ENCODE measurements at places on chromosomes 4 and X.

DNA sequence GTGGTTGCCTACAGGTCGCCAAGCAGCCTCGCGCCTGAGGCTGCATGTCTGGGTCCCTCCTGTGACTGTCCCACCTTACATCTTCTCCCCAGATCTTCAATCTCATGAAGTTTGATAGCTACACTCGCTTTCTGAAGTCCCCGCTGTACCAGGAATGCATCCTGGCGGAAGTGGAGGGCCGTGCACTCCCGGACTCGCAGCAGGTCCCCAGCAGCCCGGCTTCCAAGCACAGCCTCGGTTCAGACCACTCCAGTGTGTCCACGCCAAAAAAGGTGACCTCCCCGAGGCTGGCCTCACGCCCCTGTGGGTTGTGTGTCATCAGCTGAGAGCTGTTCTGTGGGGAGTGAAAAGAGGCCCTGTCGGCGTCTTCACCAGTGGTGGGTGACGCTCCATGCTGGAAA is 24.9 kb upstream of the HGFAC start:
- DNase-seq = no peak

GRCh38 chrX:69530306-69530705 is 26.2 kb downstream of the NALF2 start:
- no peak for DNase-seq

DNA sequence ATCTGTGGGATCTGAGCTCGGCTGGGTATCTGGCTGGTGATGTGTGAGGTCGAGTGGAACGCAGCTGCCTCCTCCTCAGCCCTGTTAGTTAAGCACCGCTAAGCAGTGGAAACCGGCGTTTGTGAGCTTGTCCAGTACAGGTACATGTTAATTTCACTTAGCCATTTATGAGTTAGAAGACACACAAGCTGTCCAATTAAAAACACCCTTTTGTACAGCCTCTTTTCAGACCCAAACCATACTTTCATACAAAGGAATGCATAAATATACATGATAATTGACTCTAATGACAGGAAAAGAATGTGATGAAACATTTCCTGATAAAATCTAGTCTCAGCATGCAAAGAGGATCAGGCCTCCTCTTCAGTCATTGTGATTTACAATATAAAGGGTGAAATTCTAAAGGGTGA is 163.6 kb upstream of the FAT1 start:
- no peak for DNase-seq

DNA sequence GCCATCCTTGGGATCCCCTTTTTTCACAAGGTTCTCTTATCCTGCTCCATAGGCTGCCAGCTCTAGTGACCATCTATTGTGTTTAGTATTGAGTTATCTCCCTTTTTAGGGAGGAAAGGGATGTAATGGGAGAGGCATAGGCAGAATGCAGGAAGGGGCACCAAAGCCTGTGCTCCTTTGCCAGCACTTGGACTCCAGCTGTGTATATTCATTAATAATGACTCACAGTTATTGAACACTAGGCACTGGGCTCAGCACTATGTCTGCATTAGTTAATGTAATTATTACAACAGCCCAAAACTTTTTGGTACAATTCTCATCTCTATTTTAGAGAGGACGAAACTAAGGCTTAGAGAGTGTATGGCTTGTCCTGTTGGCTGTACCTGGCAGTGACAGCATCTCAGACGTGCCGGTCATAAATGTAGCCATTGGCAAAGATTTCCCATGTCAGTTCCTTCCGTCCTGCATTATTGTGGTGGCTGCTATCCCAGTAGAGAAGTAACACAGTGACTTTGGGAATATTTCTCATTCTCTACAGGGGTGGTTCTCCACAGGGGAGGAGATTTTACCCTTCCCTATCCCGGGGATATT is 90.3 kb downstream of the AFF1 start:
- no peak for DNase-seq

DNA sequence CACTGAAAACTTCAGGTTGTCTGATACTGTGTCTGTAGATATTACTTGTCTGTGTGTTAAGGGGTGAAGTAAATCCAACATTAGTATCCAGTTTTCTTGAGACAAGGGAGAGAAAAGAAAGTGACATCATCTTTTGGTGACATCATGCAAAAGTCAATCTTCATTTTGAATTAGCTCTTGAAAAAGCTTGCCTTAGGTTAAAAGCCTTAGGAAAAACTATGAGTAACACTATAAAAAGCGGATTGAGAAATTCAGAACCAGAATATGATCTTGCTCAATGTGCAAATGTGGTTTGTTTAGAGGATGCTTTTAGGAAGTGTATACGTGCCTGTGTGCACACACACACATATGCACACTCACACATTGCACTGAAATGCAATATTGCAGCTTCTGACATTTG is 345.8 kb upstream of the CASK start:
- no peak for DNase-seq

GRCh38 chr4:102687982-102688433 is 72.8 kb downstream of the MANBA start:
- DNase-seq = no peak

- DNase-seq = no peak
These were observed 39.3 kb downstream of the AFM start for GRCh38 chr4:73520821-73521220.

DNA sequence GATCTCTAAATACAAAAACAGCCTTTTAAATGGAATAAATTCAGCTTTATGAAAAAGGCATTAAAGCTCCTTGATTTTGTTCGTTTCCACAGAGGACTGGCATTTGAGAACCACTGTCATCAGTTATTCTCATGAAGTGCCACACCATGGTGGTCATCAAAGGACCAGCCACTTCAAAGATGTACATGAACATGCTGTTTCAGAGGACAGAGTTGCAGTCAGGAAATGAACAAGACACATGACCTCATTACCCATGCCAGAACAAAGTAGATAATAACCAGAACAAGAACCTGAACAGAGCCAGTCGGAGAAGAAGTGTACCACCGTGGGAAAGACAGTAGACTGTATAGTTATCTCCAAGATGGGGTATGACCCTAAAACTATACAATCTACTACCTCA is 122.7 kb upstream of the HSD17B10 start:
- DNase-seq = no peak
